ENCODE measurements at places on chromosomes 4 and X. TPM values are rescaled to one million over a fixed set of nuclear protein-coding genes. Genes with fewer than 3 reads are reported as not detected.

LDB2 gene
- total RNA-seq = 15.7 TPM

HPF1 gene
- 24.6 TPM for total RNA-seq

DNA sequence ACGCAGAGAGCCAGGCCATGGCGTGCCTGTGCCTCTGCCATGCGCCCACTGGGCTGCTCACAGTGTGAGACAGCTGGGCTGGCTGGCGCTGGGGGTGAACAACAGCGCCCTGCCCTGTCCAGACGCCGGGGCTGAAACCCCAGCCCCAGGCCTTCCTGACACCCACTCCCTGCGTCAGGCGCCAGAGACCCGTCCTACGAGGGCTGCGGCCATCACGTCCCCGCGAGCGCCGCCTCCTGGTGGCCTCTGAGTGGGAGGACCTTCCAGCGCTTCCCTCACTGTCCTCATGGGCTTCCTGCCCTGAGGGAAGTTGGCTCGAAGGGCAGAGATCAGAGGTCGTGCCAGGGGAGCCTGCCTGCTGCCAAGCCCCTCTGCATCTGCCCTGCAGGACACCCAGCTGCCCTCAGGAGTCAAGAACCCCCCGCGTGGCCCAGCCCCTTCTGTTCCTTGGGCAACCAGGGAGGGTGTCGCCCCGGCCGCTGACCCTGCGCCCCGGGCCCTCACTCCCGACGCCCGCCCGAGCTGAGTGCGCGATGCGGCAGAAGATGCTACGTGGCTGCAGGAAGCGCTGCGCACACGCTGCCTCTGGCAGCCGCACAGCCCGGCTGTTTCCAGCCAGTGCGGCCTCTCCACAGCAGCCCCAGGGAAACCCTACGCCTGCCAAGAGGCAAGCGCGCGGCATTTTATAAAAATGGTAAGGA is 16.2 kb downstream of the NELFA start:
- no peak overlapping the region for H3K27ac ChIP-seq
- no peaks in the 10 kb centered on the region for H3K36me3 ChIP-seq
- peak; percentile 23 for DNase-seq
- H3K27me3 ChIP-seq = no peaks in the 10 kb centered on the region
- peaks cover 4% of the 10 kb centered on the region for H3K4me1 ChIP-seq

GRCh38 chr4:154018659-154019058 is 229.8 kb upstream of the SFRP2 start:
- no peaks in the 10 kb centered on the region for H3K27me3 ChIP-seq
- no peak overlapping the region for H3K27ac ChIP-seq
- no peak overlapping the region for H3K4me3 ChIP-seq
- DNase-seq = no peak
